ENCODE measurements at places on chromosomes 3 and 15.

GRCh38 chr3:141408596-141408995 lies 40.3 kb downstream of the ZBTB38 start:
- DNase-seq: no peak

DNA sequence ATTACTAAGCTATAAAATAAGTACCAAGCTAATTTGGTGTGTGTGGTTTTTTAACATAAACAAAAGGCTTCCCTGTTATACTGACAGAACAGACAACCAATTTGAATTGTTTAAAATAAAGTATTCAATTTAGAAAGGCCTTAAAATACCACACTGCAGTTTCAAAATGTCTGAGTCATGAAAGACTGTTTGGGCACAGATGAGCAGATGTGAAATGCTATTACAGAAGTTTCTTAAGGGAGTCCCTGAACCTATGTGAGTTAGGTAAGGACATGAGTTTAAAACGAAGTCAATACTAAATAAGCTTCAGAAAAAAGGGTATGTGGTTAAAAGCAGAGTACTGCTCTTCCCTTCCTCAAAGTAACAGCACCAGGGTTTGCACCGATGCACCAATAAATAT lies 69.7 kb upstream of the SETMAR start:
- no peak for DNase-seq

DNA sequence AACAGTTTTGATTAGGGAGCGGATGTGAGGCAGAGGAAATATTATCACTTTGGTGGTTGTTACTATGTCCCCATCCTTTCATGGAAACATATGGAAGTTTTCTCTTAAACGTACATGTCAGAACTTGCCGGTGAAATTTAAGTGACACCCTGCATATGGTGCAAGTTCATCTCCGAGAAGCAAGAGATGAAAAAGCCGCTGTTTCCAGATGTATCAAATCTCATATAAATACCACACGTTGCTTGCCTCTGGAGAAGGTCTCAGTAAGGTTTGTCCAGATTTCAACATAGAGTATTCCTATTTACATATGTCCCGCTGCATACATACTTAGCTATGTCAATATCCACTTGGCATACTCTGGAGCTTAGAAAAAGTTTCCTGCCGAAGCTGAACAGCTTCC lies 172.2 kb upstream of the ICE2 start:
- DNase-seq: no peak

- no peak for DNase-seq
Observed at GRCh38 chr15:63551400-63551799, 45.8 kb upstream of the FBXL22 start.

- DNase-seq: no peak
Observed at GRCh38 chr15:60762638-60763037, 283.7 kb upstream of the ICE2 start.

- no peak for DNase-seq
Observed at GRCh38 chr3:138687236-138687635, 78.7 kb downstream of the FAIM start.

- DNase-seq: no peak
Observed at GRCh38 chr15:35436422-35436821, 109.5 kb downstream of the DPH6 start.

- no peak for DNase-seq
Observed at GRCh38 chr3:14730703-14731382, 55.9 kb downstream of the C3orf20 start.

- DNase-seq: no peak
Observed at GRCh38 chr15:75348034-75348561, 1.3 kb downstream of the NEIL1 start.

- DNase-seq: no peak
Observed at GRCh38 chr3:16011376-16011775, 163.1 kb upstream of the GALNT15 start.

GRCh38 chr15:56454836-56455235 lies 10.1 kb downstream of the MNS1 start:
- no peak for DNase-seq

- DNase-seq: no peak
Observed at GRCh38 chr3:46372492-46373359, 2.0 kb downstream of the CCR5 start.

DNA sequence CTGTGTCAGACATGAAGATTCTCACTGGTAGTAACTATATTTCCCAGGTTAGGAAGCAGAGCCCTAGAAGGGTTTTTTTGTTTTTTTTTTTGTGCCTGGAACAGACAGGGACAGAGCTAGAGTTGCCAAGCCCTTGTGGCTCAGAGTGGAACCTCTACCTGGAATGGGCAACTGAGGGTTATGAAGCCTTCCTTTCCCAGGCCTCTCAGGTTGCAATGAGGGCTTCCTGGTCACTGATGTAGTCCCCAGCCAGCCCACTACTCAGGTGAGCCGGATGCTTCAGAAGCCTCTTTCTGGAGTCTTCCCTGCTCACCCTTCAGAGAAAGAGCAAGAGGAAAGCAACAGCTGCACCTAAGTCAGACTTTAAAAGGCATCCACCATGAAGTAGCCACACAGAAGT lies 48.8 kb upstream of the MANF start:
- no peak for DNase-seq

GRCh38 chr3:100928638-100929428 lies 64.4 kb downstream of the ABI3BP start:
- no peak for DNase-seq

DNA sequence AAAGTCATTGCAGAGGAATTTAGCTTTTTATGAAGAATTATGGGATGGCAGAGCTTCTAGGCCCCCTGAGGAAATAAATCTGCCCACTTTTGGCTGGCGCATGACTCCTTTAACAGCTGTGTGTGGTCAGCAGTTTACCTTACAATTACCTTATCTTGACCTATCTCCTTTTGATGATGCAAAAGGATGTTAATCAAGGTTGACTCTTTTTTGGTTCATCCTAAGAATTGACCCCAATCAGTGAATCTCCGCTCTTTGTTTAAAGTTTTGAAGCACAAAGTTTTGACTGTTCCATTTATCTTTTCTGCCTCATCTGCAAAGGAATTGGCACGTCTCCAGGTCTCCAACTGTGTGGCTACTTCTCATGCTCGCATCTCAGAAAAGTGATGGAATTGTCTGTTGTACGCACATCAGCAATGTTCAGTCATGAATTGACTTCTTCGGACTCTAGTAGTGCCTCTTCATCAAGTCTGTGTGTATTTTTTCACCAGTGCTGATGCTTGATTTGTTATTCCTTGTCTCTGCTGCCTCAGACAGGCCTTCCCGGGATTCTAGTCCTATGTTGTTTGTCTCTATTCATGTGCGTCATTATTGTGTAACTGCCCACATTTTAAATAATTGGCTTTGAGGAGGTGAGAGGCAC lies 196.2 kb upstream of the CFAP20DC start:
- DNase-seq: no peak

GRCh38 chr15:63481105-63481810 lies 23.1 kb upstream of the USP3 start:
- no peak for DNase-seq

DNA sequence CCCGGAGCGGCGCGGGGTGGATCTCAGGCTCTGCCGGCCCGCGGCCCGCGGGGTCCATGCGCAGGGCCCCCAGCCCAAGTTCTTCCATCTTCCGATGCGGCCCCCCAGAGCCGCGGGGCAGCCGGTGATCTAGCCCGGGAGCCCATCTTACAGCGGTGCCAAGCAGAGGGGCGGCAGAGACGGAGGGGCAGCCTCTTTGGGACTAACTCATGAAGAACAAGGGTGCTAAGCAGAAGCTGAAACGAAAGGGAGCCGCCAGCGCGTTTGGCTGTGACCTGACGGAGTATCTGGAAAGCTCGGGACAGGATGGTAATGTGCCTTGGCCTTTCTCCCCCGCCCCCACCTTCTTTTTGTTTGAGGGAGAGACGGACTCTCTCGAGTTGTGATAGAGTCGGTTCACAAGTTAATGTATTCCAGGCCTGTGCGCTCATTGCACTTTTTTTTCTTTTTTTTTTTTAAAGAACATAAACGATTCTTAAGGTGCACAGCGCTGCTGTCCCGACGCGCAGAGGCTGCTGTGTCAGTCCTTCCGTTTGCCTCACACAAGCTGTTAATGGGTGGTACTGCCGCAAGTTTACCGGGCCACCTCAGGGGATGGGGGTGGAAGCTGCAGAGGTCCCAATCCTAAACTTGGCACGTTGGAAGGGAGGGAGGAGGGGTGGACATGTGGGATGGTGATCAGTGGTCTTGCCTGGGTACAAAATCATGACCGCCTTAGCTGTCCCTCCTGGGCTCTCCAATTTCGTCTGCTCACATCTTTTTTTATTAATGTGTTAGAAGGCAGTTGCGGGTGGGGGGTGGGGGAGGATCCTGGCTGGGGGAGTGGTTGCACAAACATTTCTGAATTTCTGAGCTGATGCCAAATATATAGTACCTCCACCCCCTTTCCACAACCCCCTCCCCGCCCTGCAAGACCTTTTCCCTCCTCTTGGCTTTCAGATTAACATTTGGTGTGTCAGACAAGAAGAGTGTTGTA lies 801 bp downstream of the ARHGAP31 start:
- DNase-seq: peak; percentile 34

- DNase-seq: no peak
Observed at GRCh38 chr3:53730576-53730975, 115.6 kb downstream of the CHDH start.

DNA sequence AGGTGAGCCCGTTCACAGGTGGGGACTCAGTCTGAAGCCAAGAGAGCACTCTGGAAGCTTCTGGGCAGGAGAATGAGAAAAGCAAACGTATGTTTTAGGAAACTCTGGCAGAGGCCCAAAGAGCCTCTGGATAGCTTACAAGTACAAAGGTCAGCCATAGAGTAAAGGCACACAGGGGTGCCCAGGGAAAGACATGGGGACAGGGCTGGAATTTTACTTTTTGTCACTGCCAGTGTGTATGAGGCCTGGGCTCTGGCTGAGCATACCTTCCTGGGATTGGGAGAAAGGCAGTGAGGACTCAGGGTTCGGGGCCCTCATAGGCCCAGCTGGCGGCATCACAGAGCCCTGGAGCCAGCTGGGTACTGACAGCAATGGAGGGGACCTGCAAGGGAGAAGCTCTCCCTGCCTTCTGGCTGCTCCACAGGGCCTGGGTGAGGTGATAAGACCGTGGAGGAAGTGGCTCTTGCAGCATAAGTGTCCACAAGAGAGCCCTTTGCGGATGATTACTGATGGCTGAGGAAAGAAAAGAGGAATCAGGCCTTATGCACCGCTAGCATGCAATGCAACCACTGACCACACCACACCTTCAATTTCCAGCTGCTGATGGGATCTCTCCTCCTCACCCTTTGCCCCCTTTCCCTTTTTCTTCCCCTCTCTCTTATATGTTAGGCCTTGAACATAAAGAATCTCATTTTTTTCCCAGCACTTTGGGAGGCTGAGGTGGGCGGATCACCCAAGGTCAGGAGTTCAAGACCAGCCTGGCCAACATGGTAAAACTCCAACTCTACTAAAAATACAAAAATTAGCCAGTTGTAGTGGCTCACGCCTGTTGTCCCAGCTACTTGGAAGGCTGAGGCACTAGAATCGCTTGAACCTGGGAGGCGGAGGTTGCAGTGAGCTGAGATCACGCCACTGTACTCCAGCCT lies 25.1 kb upstream of the BCL2L10 start:
- DNase-seq: no peak

GRCh38 chr3:12751571-12751970 lies 7.5 kb downstream of the TMEM40 start:
- DNase-seq: no peak

GRCh38 chr3:6142707-6143106 lies 718.2 kb upstream of the GRM7 start:
- no peak for DNase-seq

DNA sequence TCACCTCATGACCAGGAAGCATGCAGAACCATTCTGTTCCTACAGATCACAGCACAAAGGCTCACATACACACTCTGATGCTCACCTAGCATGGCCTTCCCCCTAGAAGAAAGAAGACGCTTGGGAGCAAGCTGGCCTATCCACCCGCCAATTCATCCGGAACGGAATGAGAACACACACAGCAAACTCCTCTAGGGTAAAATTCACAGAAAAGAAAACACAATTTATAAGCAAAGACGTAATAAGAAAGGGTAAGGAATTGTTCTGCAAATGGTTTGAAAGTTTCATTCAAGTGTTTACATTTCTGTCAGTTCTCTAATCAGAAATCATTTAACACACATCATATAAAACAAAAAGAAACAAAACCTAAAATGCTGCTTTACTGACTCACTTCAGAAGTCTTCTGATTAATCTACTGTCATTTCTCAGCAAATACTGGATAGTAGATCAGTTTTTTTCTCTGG lies 218.1 kb downstream of the OSBPL10 start:
- no peak for DNase-seq

DNA sequence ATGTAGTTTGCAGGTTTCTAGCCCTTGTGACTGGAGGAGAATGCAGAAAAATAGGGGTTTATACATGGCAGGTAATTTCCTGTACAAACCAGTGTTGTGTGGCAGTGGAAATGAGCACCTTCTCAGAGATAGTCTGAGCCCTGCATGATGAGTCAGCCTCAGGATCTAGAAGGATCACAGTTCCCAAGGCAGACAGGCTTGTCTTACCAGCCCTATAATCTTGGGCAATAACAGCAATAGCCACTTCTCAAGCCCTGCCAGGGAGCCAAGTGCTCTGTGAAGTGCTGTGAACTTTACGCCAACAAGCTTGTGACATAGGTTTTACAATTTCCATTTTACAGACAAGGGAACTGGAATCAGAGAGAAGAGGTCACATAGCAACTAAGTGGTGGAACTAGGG lies 89.4 kb downstream of the CD47 start:
- no peak for DNase-seq

DNA sequence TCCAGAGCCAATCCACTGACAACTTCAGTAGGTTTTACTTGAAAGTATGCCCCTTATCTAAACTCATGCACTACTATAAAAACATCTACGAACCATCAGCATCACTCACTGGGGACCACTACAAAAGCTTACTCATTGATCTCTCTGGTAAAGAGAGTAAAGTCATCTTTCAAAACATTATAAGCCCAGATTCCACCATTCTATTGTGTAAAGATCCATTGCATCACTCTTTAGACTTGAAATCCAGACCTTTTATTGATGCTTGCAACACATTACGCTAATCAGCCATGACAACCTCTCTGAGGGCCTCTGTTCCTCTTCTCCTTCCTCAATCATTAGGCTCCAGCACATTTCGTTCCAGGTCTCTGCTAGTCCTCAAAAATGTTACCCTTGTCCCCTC lies 248.9 kb upstream of the WNT5A start:
- no peak for DNase-seq

- no peak for DNase-seq
Observed at GRCh38 chr3:53589201-53589600, 94.8 kb downstream of the CACNA1D start.

DNA sequence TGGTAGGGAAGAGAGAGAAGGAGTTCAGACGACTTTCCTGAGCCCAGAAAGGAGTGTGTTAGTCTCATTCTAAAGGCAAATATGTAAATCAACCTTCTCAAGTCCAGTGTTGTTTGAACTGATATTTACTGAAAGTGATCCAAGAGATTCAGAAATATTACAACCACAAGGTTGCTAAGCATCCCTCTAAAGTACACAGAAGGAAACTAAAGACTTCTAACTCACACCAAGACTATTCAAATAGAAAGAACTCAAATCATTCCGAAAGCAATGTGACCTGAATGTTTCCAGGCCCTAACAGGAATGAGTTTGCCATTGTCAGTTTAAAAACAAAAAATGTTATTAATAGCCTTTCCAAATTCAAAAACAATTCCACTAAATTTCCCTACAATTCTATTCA lies 56.9 kb upstream of the VGLL3 start:
- no peak for DNase-seq
